ENCODE measurements at places on chromosomes 5 and 9. TPM values are rescaled to one million over a fixed set of nuclear protein-coding genes. Genes with fewer than 3 reads are reported as not detected.
A peak's percentile ranks its signal among the peaks of the same experiment; 100 is the strongest.

DNA sequence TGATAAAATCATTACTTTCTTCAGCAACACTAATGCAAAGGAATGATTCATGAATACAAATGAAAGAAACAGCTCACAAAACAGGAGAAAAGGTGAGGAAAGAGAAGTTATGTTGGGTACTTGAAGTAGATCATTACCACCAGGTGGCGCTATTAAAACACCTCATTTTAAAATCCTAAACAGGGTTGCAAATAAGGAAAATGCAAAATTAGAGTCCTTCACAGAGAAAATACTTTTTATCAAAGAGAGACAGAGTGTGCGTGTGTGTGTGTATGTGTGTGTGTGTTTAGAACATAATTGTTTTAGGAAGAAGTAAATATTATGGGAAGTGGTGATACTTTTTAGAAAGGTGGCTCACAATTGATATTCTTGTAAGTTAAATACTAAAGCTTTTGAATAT lies 49.5 kb upstream of the CD180 start:
- DNase-seq, result no peak

GRCh38 chr5:7793895-7794294 lies 57.0 kb downstream of the CFAP90 start:
- DNase-seq, result no peak

- DNase-seq, result no peak
Measured at GRCh38 chr5:171499611-171500010, 80.2 kb downstream of the FGF18 start.

- DNase-seq, result no peak
Measured at GRCh38 chr5:69497006-69497520, 4.5 kb downstream of the OCLN start.

- DNase-seq, result no peak
Measured at GRCh38 chr9:19020886-19021455, 12.0 kb downstream of the SAXO1 start.

DNA sequence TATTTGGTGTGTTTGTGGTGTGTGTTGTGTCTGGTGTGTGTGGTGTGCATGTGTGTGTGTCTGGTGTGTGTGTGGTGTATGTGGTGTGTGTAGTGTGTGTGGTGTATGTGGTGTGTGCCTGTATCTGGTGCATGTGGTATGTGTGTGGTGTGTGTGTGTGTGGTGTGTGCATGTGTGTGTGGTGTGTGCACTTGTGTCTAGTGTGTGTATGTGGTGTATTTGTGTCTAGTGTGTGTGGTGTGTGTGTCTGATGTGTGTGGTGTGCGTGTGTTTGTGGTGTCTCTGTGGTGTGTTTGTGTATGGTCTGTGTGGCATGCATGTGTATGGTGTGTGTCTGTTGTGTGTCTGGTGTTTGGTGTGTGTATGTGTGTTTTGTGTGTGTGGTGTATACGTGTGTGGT lies 71.1 kb downstream of the CACNA1B start:
- no peak for DNase-seq

DNA sequence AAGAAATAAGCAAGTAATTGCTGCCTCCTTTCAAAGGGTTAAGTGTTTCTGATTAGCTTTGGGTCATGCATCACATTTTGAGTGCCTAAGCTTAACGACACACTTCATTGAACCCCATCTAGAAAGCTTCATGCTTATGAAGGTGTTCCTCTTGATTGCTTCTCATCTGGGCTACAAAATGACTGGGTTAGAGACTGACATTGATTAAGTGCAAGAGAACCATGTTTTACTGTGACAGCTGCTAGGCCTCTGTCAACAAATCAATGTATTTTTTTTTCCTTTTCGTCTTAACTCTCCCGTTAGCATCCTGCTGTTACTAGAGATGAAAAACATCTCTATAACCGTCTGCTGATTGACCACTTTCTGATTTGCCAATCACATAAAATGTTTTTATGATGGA lies 725.0 kb downstream of the TLE1 start:
- no peak for DNase-seq

- DNase-seq, result no peak
Measured at GRCh38 chr5:1131191-1131621, 19.3 kb upstream of the SLC12A7 start.

- DNase-seq, result no peak
Measured at GRCh38 chr5:58156973-58157701, 302.7 kb downstream of the PLK2 start.

DNA sequence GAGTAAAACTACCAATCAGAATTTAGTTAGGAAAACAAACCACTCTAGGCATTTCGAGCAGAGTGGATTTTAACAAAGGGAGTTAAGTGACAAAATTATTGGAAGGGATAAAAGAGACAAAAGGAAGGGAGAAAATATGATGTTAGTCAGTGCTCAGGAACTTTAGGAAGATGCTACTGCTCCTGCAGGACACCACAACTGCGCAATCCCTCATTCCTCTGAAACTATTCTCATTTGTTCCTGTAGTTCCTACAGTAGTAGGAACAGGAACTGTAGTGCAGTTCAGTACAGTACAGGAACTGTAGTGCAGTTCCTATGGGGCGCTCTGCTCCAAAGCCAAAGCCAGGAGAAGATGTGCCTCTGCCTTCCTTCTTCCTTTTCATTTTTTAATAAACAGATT lies 29.9 kb upstream of the MEGF10 start:
- no peak for DNase-seq

DNA sequence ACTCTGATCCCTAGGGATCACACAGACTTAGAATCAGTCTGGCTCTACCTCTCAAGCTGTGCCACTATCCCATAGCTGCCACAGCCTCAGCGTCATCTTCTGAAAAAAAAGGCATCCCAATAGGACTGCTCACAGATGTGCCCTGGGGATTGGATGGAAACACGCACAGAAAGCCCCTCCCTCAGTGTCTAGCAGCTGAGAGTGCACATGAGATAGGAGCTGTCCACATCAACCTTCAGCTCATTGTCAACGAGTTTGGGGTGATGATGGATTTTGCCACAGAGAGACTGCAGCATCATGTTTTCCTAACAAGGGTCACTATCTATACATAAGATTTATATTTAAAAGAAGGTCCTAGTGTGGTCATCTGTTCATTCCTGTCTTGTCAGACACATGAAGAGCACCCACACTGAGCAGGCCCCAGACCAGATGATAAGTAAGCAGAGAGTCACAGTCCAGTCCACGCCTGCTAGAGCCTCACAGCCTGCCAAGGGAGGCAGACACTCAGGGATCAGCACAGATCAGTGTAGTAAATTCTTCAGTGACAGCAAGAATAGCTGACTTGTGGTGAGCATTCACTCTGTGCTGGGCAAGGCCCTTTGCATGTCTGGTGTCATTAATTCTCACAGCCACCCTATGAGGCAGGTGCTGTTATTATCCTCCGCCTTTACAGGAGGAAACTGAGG lies 25.8 kb downstream of the AFAP1L1 start:
- no peak for DNase-seq

GRCh38 chr9:122819326-122819725 lies 9.1 kb downstream of the PDCL start:
- no peak for DNase-seq

DNA sequence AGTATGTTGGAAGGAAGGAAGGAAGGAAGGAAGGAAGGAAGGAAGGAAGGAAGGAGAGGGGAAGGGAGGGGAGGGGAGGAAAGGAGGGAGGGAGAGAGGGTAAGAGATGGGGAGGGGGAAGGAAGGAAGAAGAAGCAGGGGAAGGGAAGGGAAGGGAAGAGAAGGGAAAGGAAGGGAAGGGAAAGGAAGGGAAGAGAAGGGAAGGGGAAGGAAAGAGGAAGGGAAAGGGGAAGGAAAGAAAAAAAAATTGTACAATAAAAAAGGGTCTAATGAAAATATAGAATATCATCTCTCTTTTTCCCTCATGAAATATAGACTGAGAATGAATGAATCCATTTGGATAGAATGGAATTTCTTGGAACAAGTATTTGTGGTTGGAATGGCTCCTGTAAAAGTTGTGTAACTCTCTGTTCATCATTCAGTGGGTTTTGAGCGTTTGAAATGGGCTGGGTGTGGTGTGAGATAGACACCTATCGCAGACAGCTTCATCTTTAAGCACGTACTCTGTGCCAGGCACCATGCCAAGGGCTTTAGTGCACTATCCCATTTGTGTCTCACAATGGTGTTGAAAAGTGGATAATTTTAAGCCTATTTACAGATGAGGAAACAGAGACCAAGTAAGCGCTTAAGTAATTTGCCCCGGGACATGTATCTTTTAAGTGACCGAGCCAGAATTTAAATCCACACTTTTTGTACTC lies 11.6 kb upstream of the PAPPA start:
- peak; percentile 33 for DNase-seq

DNA sequence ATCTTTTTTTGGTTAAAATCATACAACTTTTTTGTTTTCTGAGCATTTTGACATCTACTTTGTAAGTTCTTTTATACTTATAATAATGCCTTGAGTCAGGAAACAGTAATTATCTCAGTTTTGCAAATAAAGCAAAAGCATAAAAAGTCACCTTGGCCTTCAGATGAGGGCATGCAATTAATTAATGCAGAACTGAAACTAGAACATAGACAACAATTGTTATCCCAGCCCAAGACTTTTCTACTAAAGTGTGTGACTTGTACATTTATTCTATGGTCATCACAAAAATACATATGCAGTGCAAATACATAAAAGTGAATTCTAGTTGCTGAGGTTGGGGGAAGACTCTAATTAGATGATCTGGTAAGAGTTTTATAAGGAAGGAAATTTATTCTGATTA lies 179.9 kb downstream of the ST8SIA4 start:
- DNase-seq, result no peak

- DNase-seq, result no peak
Measured at GRCh38 chr5:73763300-73764032, 137.5 kb downstream of the ARHGEF28 start.

DNA sequence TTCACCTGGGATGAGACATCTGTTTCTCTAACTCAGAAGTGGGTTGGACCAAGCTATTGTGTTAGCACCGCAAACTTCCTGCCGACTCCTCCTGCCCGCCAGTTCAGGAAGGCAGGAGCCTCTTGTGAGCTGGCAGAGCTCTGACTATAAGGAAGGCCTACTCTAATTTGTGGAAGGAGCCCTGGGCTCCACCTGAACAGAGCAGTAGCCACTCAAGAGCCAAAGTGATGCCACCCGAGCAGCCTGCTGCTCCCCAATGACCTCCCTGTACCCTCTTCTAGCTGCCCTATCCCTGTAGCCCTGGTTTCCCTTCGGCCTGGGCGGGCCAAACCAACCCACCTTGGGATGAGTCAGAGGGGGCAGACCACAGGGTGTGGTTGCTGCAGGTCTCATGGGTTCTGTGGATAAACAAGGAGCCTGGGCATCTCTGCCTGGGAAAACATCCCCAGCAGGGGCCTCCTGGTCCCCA lies 81.6 kb downstream of the PSD2 start:
- no peak for DNase-seq

Gene PIP5KL1
- total RNA-seq, result 0.50 TPM

Gene N4BP3
- 1.5 TPM for total RNA-seq

Gene IL5
- not detected for total RNA-seq

Gene AGXT2
- total RNA-seq, result not detected

Gene NR5A1
- not detected for total RNA-seq
